ENCODE measurements at places on chromosomes 13 and 19. TPM values are rescaled to one million over a fixed set of nuclear protein-coding genes. Genes with fewer than 3 reads are reported as not detected.
A peak's percentile ranks its signal among the peaks of the same experiment; 100 is the strongest.

Gene ZNF837
- 1.9 TPM for polyA plus RNA-seq

DNA sequence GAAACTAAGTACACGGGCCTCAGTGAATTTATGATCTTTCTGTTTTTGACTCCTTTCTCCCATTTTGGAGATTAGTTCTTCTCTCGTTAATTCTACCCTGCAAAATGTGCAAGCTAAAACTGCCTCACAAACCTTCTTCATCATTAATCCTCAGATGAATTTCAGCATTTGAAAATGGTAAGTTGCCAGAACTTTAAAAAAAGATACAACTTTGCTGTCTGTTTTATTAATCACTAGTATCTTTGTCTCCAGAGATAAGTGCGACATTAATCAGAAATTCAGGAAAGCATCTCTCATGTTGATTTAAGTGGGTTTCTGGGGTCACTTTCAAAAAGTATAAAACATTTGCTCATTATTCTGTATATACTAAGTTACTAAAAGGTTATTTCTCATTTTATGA lies 227.0 kb upstream of the RXFP2 start:
- DNase-seq: no peak

Gene MLNR
- polyA plus RNA-seq: 0.10 TPM

Gene ZNF527
- polyA plus RNA-seq: 5.9 TPM

DNA sequence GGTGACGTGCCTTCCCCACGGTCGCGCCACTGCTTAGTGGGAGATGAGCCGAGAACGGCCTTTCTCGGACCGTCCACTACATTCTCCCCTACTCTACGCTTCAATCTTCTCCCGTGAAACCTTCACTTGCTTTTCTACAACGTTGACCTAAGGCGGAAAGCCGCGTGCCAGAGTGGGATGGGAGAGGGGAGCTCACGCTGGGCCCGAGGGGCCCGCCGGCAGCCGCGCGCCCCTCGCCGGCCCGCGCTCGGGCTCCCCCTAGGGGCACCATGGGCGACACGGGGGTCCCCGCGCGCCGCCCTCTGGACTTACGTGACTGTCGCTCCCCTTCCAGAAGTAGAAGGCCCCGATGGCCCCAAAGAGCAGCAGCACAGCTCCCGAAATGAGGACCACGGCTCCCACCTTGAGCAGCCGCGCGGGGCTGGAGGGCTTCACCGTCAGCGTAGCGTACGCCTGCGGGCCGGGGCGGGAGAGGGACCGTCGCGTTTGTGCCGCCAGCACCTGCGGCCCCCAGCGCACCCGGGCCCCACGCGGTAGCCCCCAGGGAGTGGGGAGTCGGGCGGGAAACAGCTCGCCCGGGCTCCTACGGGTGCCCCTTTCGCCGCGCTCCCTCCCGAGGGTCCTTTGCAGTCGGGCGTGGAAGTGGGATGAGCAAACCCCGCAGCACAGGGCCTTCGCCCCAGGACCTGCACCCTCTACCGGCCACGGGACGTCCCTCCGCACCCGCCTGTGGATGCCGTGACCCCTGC lies 727 bp downstream of the CNMD start:
- DNase-seq: peak; percentile 43
